ENCODE measurements at places on chromosomes 12 and 14.

DNA sequence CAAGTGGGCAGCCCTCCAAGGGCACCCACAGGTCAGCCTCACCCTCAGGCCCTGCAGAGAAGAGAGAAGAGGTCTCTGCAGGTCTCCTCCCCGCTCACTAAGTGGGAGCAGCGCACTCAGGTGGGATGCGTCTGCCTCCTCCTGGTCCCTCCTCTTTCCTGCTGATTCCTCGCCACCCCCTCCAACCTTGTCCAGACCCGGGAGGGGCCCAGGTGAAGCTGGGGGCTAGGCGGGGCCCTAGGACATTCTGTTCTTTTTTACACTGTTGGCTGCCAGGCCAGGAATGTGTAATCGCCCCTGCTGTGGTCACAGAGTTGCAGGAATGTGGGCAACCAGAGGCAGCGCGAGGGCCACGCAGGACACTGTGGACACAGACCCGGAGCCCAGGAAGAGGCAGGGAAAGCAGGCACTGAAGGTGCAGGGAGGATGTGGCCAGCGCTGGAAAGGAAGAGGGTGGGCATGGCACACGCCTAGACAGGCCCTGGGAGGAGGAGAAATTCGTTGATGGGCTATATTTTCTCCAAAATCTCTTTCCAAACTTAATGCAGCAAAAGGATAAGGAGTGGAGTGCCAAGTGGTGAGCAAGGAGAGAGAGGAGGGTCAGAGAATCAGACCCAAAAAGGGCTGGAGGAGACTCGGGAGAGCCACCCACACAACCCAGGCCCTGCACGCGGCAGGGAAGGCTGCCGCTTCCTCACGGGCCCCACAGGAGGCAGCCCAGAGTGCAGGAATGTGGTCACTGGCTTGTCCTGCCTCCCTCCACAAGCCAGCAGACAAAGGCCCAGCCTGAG lies 911 bp upstream of the SCNN1A start:
- no peak for DNase-seq

GRCh38 chr14:31619440-31619839 lies 58.2 kb downstream of the NUBPL start:
- no peak for DNase-seq

DNA sequence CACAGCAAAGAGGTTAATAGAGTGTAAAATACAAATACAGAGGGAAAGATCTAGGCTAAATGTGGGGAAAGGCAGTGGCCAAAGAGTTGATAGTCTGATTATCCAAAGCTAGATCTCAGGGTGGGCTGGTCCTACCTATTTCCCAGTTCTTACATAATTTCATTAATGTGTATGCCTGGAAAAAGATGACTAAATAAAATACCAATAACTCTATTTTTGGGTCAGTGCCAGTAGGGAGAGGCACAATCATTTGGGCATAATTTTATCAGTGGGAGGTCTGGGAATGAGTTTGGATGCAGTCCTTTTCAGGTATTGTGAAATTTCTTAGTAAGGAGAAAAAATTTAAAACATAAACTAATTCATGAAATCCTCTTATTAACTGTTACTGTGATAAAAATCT lies 30.6 kb upstream of the CLEC14A start:
- no peak for DNase-seq

GRCh38 chr12:123046431-123046830 lies 66.0 kb downstream of the ARL6IP4 start:
- no peak for DNase-seq

GRCh38 chr12:99043319-99043914 lies 398.3 kb downstream of the APAF1 start:
- DNase-seq, result no peak

- peak; percentile 27 for DNase-seq
Observed at GRCh38 chr12:109385339-109386058, 37.8 kb downstream of the MYO1H start.

DNA sequence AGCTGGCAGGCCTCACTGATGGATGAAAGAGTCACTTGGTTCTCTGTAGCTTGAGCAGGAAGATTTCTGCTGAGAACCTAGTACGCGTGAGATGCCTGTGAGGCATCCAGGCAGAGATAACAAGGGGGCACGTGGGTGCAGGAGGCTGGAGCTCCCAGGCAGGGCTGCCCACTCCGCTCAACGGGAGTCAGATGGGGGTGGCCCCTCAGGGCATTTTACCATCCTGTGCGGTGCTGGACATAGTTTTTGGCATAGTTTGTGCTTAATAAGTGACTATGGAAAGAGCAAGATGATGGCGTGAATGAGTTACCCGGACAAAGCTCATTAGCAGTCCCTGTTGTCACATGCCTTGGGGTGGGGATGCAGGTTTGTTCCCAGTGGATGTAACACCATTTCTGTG lies 182.8 kb downstream of the TSPAN9 start:
- no peak for DNase-seq

- no peak for DNase-seq
Observed at GRCh38 chr14:21940887-21941856, 267.6 kb upstream of the OR4E1 start.

DNA sequence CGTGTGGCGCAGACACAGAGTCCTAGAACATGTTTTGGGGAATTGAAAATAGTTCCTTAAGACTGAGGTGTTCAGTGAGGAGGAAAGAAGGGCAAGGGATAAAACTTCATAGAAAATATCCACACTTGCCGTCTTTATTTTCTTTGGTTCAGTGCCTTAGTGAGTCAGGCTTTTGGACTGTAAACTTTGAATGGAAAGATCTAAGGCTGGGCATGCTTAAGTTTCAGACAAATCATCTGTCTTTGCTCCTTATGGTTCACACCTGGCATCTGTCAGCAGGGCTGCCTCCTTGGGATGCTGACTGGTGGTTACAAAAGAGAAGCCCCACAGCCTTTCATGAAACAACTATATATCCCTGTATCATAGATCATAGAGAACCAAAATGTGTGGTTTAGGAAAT lies 136.3 kb upstream of the PRICKLE1 start:
- DNase-seq, result peak; percentile 39

DNA sequence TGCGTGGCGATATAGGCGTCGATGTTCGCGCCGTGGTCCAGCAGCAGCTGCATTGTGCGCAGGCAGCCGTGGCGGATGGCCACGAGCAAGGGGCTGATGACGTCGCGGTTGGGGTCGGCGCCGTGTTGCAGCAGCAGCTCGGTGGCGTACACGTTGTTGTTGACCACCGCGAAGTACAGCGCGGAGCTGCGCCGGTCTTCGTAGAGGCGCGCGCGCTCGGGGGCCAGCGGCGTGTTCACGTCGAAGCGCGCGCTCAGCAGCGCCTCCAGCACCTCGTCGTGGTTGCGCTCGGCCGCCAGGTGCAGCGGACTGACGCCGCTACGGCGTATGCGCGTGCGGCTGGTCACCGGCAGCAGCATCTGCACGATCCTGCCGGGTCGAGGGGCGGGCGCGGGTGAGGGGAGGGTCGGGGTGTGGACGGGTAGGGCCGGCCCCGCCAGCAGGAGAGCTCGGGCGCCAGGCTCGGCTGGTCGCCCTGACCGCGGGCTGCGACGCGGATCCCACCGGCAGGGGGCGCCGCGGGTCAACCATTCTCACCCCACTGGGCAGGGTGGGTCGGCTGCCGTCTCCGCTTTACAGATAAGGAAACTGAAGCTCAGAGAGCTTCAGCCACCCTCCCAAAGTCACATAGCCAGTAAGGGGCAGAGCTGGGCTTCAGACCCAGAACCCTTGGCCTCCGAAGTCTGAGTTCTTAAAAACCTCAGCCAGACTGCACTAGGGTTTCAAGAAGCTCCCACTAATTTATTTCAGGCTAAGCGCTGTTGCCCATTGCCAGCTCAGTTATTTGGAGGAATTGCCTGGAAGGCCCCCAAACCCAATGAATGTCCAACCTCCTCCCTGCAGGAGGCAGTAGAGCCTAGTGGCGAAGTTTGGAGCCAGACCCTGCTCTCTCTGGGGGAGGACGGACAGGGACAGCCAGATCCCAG lies 12.4 kb downstream of the FAM181A start:
- no peak for DNase-seq

DNA sequence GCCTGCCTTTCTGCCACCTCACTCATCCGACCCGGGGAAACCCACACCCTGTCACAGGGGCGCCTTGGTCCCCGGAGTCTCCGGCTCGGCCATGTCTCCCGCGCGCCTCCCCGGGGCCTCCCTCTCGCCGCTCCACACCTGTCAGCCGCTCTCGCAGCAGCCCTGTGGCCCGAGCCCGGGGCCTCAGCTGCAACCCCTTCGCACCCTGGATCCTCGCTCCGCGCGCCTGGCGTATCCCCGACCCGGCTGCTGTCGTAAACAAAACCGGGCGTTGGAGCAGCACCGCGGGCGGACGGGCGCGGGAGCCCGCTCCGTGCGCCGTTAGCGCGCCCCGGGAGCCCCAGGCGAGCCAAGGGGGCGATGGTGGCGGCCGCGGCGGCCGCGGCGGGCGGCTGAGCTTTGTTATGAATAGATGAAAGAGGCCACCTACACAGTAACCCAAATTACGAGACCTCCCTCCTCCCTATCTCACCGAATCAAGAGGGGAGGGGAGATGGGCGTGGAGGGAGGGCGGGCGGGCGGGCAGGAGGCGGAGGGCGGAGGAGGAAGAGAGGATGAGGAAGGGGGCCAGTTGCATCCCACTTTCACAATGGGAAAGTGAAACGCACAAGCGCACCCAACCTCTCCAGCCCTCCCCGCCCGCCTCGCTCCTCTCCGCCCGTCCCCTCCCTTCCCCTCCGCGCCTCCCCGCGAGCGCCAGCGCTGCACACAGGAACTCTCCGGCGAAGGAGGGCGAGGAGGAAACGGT lies at the start of gene PLXNC1:
Gene PLXNC1 (plus strand): TSS at position 587 of the 748 bp plus-strand sequence. CDS start 395 bp downstream, outside the sequence.
- DNase-seq, result no peak

DNA sequence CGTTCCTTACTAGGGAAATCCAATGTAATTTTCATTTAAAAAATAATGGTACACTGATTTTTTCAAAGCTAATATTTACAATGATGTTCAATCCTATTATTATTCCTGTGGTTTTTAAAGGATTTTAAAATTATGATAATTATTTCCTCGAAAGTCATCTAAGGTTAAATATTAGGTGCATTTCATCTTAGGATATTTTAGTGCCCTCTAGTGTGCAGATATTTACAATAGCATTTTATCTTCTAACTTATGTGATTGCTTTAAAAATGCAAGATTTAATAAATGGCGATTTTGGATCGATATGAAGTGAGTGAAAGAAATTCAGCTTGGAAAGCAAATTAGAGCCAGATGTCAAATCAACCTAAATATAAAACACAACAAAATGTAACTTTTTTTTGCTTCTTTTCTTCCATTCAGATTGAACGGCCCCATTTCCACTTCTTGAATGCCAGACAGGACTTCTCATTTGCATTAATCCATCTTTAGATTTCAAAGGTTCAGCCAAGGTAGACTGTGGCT lies 293.5 kb downstream of the SLC6A15 start:
- no peak for DNase-seq

- DNase-seq, result no peak
Observed at GRCh38 chr12:122312926-122313325, 46.6 kb upstream of the VPS33A start.

DNA sequence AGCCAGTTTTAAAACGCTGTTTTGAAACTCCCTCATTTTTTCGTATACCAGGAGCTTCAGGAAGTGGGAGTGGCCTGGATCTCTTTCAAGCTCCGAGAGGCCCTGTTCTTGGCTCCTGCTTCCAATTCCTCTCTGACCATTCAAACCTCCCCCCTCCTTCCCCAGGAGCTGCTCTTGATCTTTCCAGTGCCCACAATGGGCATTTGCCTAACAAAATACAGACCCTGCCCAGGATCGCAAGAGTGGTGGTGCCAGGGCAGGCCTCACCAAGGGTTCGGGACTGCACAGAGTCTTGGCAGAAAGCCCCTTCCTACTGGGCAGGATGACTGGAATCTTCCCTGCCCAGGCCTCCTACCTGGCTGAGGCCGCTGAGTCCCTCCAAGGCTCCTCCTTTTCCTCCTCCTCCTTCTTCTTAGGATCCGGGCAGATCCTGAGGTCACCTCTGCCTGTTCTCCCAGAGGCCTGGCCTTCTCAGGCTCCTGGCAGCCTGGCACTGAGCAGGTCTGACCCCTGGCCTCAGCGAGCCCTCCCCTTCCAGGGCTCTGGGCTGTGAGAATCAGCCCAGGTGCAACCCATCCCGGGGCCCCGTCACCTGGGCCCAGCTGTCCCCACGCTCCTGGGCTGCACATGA lies 46.9 kb upstream of the NOS1 start:
- DNase-seq, result peak; percentile 1

DNA sequence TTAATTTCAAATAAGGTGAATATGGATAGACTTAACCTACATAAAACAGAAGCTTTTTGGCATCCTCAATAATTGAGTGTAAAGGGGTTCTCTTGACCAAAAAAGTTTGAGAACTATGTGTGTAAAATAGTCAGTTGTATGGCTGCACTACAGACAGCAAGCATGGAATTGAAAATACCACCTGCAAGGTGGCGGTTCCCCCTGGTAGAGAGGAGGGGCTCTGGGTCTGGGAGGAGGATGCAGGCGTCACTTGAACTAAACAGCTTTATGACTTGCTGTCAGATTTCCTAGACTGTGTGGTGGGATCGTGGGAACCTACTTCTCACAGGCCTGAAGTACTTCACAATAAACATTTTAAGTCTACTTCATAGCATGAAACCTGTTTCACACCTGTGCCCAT lies 6.3 kb downstream of the EVL start:
- DNase-seq, result no peak

DNA sequence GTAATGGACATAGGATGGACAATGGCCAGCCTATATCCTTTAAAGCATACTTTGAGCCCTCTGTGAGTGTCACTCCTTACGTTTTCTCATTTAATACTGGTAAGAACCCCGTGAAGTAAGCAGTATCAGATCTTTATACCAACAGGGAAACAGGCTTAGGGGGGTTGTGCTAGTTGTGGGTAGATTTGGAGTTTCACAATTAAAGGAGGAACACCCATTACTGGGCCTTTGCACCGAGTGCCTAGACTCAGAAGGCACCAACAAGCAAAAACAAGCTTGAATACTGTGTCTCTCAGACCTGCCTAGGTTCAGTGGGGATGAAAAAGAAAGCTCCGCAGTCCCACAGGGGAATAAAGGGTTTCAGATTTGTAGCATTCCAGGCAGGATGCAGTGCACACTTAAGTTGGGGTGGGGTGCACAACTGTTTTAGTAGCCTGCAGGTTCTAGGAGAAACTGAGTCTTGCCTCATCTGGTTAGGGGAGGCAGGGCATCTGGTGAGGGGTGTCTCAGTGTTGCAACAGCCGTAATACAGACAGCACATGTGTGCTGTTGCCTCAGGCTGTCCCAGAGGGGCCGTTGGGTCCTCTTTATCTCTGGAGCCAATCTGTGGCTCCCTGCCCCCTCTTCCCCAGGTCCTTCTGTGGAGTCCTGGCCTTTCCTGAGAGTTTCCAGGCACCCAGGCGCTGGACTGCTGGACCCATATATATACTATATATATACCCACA lies 51.2 kb downstream of the IRAK3 start:
- no peak for DNase-seq

GRCh38 chr12:27627123-27627852 lies 69.0 kb upstream of the REP15 start:
- DNase-seq, result no peak

DNA sequence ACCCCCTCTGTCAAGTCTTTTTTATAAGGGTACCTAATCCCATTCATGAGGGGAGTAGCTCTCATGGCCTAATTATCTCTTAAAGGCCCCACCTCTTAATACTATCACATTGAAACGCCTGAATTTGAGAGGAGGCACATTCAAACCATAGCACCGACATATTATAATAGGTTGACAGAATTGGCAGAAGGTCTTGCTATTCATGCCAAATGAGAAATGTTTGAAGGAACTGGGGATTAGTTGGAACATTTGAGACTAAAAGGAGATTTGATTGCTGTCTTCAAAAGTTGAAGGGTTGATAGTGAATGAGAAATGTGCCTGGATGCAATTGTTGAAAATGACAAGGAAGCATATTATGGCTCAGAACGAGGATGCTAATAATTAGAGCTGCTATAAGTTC lies 331.1 kb downstream of the ATP23 start:
- DNase-seq, result no peak

GRCh38 chr14:67963960-67964812 lies 144.6 kb downstream of the RAD51B start:
- no peak for DNase-seq

GRCh38 chr12:122839907-122840554 lies 4.8 kb downstream of the HIP1R start:
- no peak for DNase-seq
